ENCODE measurements at places on chromosomes 13 and 19.

DNA sequence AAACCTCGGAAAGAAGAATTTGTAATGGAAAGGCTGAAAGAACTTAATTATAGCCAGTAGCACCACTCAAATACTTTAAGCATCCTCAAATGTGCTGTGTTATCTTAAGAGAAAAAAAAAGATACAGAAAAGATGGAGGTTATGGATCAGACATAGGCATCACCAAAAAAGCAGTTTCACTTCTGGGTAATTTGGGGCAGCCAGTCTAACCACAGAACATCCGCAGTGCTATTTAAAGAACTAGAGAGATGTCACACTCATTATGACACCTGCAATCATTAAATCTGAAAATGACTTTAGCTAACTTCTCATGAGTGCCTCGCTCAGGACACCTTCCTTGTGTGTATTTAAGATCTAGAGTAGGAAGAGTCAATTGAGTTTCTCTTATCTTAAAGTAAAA lies 211.8 kb downstream of the RBM26 start:
- DNase-seq, result no peak

GRCh38 chr13:75813323-75813722 lies 177.2 kb downstream of the LMO7 start:
- no peak for DNase-seq

- DNase-seq, result no peak
These were observed 328.8 kb upstream of the SLITRK1 start for GRCh38 chr13:84211048-84211447.

DNA sequence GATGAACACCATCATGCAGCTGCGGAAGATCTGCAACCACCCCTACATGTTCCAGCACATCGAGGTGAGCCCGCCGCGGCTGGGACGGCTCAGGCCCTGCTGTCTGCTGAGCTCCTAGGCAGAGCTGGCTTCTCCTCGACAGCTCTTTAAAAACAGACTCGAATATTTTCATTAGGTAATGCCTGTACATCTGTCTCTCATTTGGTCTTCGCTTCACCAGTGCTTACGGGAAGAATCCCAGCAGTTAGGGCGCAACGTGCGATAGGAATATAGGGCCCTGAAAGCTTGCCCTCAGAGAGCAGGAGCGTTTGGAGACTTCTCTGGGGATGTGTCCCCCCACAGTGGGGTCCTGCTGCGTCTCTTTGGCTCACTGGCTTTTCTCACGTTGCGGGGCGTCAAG lies 63.8 kb upstream of the LDLR start:
- DNase-seq, result no peak

GRCh38 chr19:46181388-46181779 lies 33.3 kb downstream of the IGFL2 start:
- DNase-seq, result no peak

DNA sequence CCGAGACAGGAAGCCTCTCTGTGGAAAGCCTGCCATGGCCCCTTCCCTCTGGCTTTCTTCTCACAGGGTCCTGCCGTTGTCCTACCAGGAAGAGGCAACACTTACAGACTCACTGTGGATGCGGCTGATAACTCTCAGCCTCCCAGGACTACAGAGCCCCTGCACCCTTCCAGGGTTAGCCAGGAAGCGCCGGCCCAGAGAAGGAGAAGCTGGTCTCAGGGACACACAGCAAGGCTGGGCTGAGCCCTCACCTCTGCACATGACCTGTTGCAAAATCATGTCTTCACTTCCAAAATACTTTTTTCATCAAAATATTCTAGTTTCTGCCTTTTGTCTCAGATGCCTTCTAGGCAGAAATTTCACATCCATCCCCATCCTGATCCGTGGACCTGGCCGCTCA lies 1.9 kb downstream of the CEACAM20 start:
- DNase-seq, result no peak

GRCh38 chr13:113562844-113563243 lies 21.7 kb upstream of the TFDP1 start:
- no peak for DNase-seq

DNA sequence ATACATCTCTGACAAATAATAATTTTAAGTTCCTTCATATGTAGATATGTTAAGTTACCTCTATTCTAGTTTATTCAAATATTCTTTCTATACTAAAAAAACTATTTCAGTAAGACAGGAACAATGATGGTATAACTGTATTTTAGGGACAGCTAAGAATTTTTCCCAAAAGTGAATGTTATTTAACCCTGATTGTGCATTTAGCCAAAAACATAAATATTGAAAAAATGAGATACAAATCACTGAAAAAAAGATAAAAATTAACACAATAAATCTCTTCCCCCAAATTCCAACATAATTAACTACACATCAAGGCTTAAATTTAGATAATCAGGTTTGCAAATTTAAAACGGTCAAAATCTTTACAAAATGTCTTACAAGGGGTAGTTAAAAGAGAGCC lies 58.1 kb downstream of the KCNRG start:
- no peak for DNase-seq

GRCh38 chr19:14840206-14840605 lies 5.2 kb upstream of the OR7A5 start:
- DNase-seq, result no peak

GRCh38 chr13:108527844-108528243 lies 101.6 kb upstream of the MYO16 start:
- DNase-seq, result no peak
